ENCODE measurements at places on chromosomes 2 and 18.

DNA sequence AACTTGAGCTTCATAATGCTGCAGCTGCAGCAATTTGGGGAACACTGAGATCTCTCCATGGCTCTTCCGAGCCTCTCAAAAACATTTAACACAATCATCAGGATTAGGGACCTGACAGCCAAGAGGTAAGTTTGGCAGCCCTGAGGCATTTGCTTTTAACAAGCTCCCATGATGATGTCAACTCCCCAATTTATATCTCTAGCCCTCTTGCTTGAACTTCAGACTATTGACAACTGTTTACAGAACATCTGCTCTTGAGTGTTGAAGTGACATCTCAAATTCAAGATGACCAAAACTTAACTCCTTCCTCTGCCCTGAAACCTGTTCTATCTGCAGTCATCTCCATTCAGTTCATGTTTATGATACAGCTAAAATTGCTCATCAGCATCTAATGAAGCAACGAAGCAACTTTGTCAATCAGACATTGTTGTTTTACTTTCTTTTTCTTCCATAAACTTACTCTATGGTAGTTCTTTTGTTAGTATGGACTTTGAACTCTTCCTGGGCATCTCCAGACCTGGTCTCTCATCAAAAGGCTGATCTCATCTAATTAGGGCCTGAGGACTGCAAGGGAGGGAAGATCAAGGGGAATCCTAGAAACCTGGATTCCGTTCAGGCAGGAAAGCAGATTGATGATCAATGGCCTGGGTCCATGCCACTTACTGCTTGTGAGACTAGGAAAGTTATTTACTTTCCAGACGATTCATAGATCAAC is 48.1 kb downstream of the SEMA4F start:
- no peak for DNase-seq

GRCh38 chr18:10937743-10938640 is 211.4 kb downstream of the PIEZO2 start:
- DNase-seq: no peak

GRCh38 chr2:39737661-39738060 is 41.4 kb downstream of the THUMPD2 start:
- DNase-seq: no peak

DNA sequence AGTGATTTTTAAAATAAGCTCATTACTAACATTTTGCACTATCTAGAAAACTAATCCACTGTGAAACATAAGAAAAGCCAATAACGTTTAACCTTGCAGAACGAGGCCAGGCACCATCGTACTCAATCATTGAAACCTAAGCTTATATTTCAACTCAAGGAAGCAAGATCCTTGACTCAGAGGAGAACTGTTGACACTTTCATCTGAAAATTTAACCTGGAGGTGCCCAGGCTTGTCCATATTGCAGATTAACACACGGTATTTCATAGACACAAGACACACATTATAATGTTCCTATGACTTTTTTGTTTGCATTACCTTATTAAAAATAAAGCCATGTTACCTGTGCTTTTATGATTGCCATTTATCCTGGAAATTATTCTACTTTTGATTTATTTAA is 89.6 kb downstream of the ZNF385B start:
- no peak for DNase-seq

DNA sequence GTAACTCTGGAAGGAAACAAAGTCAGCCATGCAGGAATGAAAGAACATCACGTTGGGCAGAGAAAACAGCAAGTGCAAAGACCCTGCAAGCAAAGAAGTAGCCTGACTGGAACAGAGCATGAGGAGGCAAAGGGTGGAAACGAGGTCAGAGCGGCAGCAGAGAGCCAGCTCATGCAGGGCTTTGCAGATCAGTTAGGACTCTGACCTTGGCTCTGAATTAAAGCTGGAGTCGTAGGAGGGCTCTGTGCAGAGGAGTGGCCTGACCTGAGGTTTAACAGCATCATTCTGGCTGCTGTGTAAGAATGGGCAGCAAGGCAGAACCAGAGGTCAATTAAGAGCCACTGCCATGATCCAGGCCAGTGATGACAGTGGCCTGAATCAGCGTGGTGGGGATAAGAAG is 220.7 kb downstream of the PRKCE start:
- no peak for DNase-seq

GRCh38 chr2:232887171-232887850 is 17.2 kb downstream of the SNORC start:
- DNase-seq: peak; percentile 5

- DNase-seq: peak; percentile 79
Measured at GRCh38 chr2:3223080-3223923, 154.3 kb downstream of the EIPR1 start.

DNA sequence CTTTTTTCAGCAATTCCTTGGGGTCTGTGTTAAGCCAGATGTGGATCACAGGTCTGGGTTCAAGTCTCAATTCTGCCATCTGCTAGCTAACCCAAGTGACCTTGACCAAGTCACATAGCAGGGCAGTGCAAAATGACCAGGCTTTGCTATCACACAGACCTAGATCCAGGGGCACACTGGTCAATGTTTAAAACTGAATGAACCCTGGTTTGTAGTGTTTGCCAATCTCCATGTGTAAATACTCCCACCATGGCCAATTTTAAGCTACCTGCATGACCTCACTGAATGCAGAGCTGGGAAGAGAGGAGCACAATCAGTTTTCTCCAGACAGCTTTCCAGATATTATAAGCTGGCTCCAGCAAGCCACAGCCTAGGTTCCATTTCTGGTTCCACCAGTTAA is 142.9 kb downstream of the CHST9 start:
- DNase-seq: no peak

DNA sequence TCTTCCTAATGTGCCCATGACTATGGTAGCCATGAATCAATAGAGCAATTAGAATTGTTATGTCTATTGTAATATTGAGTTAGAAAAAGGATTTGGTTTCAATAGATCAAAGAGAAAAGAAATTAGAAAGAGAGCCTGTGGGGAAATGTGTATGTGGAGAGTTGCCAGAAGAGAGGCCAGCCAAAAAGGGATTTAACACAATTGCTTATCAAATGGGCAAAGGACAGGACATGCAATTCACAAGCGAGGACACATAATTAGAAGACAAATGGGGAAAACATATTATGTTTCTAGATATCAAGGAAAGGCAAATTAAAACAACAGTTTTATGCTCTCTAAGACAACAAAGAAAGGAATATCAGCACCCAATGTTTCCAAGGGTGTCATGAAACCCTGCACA is 403.2 kb upstream of the KLHL29 start:
- no peak for DNase-seq

GRCh38 chr2:16271231-16271896 is 331.0 kb downstream of the MYCN start:
- no peak for DNase-seq

DNA sequence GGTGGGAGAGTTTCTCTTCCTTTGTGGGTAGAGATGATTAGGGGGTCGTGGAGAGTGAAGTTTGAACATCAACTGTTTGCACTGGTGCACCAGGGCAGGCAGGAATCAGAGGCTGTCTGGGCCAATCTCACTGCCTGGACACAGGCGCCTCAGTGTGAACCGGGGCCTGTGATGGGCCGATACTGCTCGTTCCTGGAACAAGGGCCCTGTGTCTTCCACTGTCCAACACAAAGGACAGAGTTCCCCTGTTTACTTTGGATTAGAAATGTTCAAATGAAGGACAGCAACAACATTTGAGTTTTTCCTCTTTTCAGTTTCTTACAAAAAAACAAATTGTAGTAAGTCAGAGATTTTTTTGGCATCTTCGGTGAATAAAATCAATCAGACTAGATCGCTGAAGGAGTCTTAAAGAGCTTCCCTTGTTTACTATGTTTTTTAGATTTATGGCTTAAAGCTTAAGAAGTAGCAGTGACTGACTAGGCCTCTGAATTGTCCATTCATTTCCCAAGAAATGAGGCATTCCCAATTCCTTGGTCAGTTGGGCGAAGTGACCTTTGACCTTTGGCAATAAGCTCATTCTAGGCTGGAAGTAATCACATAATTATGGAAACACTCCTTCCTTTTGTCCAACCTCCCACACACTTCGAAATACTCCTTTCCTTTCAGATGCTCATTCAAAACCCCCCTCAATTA is 11.6 kb upstream of the TGFA start:
- no peak for DNase-seq

- no peak for DNase-seq
Measured at GRCh38 chr18:30684825-30685481, 357.6 kb downstream of the DSC3 start.

DNA sequence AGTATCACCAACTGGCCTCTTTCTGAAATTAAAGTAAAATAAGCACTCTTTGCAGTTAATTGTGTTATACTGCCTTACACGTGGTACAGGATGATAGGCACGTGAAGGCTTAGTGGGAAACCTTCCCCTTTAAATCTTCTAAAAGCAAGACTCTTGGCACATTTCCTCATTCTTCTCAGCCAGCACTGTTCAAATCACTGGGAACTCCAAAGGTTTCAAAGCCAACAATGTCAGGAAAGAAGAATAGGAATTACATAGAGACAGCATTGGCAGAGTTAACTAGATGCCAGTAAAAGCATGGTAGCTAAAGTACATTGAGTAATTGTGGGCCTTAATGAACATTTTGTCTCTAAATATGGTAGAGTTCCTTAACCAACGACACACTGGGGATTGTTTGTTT is 96.4 kb downstream of the DTNA start:
- DNase-seq: no peak

- DNase-seq: no peak
Measured at GRCh38 chr2:181563101-181563692, 93.7 kb downstream of the CERKL start.

- DNase-seq: no peak
Measured at GRCh38 chr2:32835148-32835547, 111.6 kb upstream of the LTBP1 start.
